ENCODE measurements at places on chromosomes 2 and 18.
A peak's percentile ranks its signal among the peaks of the same experiment; 100 is the strongest.

- DNase-seq = no peak
Measured at GRCh38 chr2:40279001-40279400, 172.9 kb downstream of the SLC8A1 start.

DNA sequence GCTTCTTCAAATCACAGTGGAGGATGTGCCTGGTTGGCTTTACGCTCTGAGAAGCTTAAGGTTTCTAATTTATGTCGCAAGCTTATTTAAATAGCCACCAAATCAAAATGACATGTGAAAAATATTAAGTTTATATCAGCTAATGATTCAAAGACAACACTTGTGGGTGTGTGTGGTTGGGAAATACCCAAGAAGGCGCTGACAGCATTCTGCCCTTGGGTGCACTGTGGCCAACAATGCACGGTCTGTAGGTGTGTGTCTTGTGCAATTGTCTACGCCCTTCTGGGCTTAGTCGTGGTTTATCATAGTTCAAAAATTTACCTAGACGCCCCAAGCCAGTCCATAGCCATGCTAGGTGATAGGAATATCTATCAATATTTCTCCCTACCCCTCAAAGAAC is 60.9 kb downstream of the KCTD1 start:
- no peak for DNase-seq

GRCh38 chr2:26170795-26171194 is 2.1 kb upstream of the GAREM2 start:
- DNase-seq = peak; percentile 13

DNA sequence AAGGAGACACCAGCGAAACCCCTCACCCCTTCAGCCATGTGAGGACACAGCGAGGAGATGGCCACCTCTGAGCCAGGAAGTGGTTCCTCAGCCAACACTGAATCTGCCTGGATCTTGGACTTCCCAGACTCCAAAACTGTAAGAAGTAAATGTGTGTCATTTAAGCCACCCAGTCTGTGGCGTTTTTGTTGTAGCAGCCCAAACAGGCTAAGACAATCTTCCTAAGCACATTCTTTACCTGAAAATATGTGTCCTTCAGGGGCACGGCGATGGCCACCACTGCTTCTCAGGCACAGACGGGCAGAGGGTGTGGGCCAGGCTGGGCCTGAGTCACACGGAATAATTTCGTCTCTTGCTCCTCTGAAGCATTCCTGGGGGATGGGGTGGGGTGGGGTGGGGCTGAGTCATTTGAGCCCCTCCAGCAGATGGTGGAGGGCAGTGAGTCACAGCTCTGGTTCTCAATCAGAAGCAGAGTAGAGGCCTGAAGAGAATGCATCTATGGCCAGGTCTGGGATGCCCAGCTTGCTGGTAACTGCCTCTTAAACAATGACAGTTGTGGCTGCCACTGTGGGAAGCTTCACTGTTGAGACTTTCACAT is 142.4 kb downstream of the CAPN13 start:
- DNase-seq = no peak

DNA sequence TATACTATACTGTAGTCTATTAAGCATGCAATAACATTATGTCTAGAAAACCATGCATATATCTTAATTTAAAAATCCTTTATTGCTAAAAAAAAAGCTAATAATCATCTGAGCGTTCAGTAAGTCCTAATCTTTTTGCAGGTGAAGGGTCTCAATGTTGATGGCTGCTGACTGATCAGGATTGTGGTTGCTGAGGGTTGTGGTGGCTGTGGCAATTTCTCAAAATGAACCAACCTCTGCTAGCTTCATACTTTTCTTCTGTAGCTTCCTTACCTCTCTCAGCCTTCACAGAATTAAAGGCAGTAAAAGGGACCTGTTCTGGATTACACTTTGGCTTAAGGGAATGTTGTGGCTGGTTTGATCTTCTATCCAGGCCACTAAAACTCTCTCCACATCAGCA is 235.8 kb downstream of the NBAS start:
- DNase-seq = no peak

- DNase-seq = peak; percentile 96
Measured at GRCh38 chr2:96638144-96639121, at the start of gene KANSL3. TSS of gene KANSL3 (minus strand) at chr2:96638312. CDS start at chr2:96637135, 1,177 bp downstream.

GRCh38 chr2:70144443-70145143 is 46.2 kb downstream of the C2orf42 start:
- no peak for DNase-seq

DNA sequence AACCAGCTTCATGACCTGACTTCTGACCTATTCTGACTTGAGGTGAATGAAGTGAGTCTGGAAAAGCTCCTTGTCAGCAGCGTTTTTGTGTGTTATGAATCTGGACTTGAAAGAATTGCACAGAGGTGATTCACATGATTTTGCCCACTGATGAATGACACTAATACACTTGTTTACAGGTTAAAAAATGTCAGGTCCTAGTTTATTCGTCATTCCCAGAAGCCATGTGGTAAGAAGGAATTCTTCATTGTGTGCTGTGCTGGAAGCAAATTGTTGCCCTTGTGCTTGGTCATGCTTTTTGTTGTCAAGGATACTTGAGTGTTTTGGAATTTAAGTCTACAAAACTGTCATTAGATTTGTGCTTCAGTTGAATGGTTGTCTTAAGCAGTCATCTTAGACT is 15.5 kb downstream of the SEC11C start:
- DNase-seq = no peak

DNA sequence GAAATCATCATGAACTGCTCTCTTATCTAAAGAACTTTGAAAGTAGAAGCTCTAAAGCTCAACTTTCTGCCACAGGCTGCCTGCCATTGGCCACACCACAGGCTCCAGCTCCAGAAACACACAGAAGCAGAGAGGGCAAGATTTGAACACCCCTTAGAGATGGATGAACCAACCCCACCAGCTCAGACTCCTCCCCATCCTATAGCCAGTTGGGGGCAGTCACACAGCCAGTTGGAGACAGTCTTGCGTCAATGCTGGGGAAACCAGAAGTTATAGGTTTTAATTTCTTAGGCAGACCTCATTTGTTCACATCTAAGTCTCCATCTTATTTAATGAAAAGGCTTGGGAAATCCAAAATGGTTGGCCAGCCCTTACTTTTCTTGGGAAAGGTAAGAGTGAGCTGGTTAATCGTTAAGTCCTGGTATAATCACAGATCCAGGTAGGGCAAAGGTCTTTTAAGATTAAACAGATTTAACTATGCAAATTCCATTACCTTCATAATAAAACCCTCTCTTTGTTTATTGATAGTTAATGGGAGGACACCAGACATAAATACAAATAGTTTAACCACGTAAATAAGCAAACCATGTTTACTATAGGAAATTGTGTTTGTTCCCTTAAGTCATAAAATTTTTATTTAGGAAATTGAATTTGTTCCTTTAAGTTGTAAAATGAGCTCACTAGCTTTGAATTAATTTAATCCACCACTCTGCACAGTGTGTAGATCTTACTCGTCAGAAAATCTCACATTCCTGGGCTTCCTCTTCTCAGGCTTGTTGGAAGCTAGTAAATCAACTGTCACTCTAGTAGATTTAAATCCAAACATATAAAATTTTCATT is 28.0 kb downstream of the MRO start:
- DNase-seq = no peak

DNA sequence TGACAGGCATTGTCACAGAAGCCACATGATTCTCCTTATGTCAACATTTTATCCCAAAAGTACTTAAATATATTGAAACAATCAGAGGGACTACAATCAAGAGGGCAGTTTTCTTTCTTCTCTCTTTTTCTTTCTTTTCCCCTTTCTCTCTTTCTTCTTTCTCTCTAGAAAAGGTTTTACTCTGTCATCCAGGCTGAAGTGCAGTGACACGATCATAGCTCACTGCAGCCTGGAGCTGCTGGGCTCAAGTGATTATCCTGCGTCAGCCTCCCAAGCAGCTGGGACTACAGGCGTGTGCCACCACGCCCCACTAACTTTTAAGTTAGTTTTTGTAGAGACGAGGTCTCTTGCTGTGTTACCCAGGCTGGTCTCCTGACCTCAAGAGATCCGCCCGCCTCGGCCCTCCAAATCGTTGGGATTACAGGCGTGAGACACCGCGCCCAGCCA is 1.0 kb upstream of the PRKD3 start:
- DNase-seq = peak; percentile 60

DNA sequence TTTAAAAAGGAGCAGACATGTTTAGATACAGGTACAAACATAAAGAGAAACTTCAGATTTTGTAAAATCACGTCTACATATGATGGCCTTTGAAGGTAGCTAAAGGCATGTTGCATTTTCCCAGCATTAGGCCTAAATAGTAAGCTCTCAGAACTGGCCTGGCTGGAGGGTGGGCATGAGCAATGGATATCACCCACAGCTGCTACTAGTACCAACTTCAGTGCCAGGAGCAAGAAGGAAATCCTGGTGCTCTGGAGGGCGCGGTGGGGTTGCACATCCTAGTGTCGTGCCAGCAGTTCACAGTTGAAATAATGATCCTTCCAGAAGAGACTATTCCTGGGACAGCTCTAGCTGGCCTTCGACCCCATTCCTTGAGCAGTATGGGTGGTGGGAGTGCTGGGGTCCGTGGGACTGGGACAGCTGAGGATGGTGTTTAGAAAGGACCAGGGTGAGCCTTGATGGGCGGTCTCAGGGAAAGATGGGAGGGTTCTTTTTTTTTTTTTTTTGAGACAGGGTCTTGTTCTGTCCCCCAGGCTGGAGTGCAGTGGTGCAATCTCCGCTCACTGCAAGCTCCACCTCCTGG is 4.9 kb downstream of the DES start:
- DNase-seq = no peak

- no peak for DNase-seq
Measured at GRCh38 chr2:223057569-223057968, 5.6 kb downstream of the KCNE4 start.

GRCh38 chr2:190410166-190410565 is 2.0 kb downstream of the MFSD6 start:
- DNase-seq = no peak

GRCh38 chr18:38545071-38545470 is 979.5 kb upstream of the CELF4 start:
- DNase-seq = no peak

DNA sequence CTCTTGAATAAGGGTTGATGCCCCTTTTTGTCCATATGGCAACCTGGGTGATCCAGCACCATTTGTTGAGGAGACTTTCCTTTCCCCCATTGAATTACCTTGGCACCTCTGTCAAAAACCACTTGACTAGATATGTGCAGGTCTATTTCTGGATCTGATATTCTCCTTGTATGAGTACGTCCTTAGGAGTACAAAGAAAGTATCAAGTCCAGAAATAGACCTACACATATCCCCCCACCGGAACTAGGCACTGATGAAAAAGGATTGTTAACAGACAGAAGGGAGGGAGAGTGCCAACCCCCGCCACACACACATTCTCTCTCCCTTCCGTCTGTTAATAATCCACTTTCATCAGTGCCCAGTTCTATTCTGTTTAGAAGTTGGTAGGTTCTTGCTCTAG is 225.0 kb downstream of the TMEM163 start:
- DNase-seq = no peak
